Panc1 (cell line): ENCODE measurements at places on chromosomes 7 and 10.

DNA sequence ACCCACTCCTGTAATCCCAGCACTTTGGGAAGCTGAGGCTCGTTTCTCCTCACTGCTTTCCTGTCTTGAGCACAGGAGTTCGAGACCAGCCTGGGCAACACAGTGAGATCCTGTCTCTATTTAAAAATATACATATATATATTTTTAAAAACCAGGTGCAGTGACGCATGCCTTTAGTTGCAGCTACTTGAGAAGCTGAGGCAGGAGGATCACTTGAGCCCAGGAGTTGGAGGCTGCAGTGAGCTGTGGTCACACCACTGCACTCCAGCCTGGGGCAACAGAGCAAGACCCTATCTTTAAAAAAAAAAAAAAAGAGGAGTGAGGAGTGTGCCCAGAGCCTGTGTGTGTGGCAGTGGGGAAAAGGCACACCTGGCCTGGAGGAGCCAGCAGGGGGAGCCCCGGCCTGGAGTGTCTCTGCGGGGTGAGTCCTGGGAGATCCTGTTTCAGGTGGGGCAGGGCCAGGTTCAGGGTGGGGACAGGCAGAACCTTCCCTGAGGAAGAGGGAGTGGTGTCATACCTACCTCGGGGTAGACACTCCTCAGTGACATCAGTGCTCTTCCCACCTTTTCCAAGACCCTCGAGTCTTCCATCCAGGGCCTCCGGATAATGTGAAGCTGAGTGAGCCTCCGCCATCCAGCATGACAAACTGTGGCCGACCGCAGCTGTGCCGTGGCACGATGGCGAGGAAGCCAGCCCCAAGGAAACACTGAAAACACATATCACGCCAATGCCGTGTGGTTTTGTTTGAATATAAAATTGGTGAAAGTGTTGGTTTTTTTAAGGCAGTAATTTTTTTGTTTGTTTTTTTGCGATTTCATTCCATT lies 9.0 kb upstream of the ARPC1B start:
- no peak for DNase-seq

GRCh38 chr7:104123786-104124185 lies 84.0 kb downstream of the ORC5 start:
- DNase-seq, result no peak

GRCh38 chr10:110524179-110524858 lies 26.6 kb downstream of the DUSP5 start:
- DNase-seq, result no peak

DNA sequence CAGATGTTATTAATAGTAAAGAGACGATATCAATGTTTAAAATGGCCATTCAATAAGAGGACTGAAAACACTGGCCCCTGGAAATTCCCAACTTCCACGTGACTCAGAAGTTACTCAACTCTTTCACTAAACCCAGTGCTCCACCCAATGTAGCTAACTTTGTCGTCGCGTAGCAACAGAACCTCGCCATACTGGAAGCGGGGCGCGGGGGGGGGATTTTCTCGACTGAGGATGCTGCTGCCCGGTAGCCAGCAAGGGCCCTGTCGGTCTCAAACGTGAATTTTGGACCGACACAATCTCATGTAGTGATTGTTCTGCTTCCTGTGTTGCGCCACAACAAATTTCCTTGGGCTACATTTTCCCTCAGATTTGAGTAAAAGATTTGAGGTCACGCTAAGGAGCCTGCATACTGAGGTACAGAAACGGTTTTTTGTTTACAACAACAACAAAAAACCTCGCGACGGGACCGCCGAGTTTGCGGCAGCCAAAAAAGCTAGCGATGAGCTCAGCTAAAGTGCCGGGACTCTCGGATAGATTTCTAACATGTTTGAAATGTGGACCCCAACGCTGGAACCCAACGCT lies 977 bp upstream of the SFR1 start:
- peak; percentile 81 for DNase-seq

GRCh38 chr10:73956476-73957359 lies 41.2 kb upstream of the VCL start:
- DNase-seq, result no peak

GRCh38 chr7:111927353-111928019 lies 278.7 kb downstream of the DOCK4 start:
- DNase-seq, result no peak

DNA sequence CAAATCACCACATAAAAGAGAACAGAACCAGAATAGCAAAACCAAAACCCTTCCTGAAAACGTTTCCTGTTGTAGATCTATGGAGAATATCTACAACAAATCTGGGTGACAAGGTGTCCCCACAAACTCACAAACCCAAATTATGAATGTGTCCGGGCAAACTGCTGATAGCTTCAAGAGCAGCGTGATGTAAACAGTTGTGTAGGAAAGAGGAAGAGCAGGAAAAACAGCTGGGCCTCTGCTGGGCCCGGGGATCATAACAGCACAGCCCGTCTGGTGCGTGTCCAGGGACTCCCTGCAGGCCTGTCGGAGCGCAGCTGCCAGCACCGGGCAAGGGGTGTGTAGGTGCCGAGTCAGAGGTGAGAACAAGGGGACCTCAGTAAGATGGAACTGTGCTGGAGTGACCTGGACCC lies 53.7 kb downstream of the KCNH2 start:
- DNase-seq, result no peak

DNA sequence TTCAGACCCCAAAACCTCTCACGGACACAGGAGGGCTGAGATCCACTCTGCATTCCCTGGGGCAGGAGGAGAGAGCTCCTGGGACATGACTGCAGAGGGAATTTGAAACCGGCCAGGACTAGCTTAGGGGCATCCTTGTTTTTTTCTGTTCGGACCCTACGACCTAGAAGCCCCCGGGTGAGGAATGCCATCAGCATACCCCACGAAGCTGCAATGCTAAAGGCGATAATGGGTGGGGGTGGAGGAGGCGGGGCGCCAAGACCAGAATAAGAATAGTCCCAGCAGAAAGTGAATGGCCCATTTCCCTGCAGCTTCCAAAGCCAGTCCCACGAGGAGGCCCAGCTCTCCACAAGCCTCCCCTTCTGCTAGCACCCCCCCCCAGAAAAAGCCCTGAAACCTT lies 4.0 kb downstream of the PDGFA start:
- no peak for DNase-seq

DNA sequence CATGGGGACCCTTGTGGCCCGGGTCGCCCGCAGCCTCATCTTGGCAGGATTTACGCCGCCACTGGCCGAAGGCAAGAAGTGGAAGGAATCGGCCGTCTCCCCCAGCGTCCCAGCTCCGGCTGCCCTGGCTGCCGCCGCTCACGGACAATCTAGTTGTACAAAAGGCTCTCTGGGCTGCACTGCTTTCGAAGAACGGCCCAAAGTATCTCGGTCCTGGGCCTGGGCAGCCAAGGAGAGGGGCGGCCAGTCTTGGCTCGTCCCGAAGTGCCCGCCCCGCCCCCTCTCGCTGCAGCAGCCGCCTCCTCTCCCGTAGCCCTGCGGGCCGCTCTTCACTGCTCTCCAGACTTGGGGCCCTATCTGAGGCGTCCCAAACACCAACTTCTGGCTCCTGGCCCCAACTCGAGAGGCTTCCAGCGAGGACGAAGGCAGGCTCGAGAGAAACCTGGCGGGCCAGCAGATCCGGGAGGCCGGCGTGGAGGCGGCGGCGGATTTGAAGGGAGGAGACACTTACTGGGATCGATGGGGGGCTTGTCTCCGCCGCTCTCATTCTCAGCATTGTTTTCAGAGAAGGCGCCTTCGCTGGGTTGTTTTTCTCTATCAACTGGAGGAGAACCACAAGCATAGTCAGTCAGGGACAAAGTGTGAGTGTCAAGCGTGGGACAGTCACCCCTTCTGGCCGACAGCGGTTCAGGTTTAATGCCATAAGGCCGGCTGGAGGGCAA lies 809 bp downstream of the HOXA9 start:
- no peak for DNase-seq

GRCh38 chr7:142053988-142054387 lies 57.5 kb upstream of the MGAM2 start:
- no peak for DNase-seq

- no peak for DNase-seq
Observed at GRCh38 chr10:97180986-97181385, 4.8 kb downstream of the SLIT1 start.

DNA sequence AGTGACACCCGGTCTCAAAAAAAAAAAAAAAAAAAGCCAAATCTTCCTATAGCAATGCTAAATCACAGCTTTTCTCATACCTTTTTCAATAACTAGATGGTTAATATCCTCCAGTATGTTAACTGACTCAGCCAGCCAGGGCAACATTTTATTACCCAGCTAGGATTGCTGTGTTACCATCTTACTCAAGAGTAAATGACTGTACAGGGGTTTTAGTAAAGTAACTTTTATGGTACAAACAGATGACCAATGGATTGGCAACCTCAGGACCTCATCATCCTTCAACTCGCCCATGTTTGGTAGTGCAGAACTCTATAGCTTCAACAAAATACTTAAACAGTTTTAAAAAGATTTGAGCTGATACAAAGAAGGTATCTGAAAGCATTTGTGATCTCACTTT lies 59.5 kb downstream of the HBP1 start:
- DNase-seq, result no peak

GRCh38 chr7:95198863-95199262 lies 125.5 kb downstream of the PON1 start:
- DNase-seq, result no peak

DNA sequence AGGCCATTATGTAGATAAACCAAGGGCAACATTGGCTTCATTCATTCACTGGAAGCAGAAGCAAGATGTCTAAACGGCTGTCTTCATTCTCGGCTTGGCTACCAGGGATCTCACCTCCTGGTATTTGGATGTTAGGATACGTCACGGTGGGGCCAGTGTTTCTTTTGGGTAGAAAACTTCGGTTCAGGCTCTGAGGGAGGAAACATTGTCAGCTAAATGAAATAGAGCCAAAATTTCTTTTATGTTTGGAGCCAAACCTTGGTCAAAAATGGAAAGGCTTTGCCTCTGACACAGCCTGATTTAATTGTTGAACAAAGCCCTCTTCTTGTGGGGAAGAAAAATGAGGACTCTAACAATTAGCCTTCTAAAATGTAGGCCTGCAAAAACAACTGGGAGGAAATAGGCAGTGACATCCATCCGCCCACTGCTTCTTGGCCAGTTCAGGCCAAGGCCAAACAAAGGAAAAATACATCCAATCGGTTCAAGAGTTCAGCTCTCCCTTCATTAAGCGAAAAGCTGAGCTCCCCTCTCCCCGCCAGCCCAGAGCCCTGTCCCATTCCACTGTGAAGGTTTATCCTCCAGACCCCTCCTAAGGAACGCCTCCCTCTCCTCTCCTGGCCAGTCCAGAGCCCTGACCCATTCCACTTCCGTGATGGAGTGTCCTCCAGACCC lies 44.4 kb downstream of the PFKFB3 start:
- no peak for DNase-seq

GRCh38 chr7:3133811-3134385 lies 90.2 kb upstream of the CARD11 start:
- no peak for DNase-seq

GRCh38 chr7:93120592-93121549 lies 3.1 kb upstream of the SAMD9 start:
- DNase-seq, result no peak

GRCh38 chr7:152571068-152571467 lies 104.9 kb downstream of the XRCC2 start:
- no peak for DNase-seq

DNA sequence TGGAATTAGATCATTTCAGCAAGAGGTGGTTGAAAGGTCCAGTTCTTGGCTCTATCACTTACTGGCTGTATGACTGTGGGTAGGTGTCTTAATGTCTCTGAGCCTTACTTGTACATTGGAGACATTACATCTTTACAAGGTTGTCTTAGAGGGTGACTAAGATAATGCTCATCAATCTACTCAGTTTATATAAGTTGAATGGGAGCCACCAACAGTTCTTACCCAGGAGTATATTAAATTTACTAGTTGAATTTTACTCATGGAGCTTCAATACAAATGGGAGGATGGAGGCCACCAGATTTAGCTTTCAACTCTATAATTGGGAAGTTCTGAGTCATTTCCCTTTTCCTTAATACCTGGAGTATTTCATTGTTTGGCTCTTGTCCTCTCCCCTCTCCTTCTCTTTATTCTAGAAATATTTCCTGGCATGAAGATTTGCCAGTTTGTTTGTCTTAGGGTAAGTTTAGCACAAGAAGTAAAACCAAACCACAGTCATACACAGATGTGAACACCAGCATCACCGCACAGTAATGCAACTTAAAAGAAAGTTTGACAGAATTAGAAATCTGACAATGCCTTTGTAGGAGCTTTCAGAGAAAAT lies 222.8 kb downstream of the LRMDA start:
- DNase-seq, result no peak

DNA sequence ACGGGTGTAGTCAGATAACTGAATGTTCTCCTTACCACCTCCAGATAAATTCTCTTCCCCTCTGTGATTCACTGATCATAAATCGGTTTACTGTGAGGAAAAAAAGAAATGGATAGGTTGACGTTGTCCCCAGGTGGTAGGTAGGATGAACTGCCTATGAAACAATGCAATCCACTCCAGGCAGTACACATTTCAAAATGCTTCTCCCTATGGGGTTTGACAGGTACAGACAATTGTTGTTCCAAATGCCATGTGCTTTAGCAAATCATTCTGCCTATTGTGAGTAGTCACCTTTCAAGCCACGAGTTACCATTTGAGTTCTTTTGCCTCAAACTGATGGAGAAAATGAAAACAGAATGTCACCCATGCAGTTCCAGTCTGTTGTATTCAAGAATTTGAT lies 21.8 kb downstream of the VIM start:
- DNase-seq, result no peak

DNA sequence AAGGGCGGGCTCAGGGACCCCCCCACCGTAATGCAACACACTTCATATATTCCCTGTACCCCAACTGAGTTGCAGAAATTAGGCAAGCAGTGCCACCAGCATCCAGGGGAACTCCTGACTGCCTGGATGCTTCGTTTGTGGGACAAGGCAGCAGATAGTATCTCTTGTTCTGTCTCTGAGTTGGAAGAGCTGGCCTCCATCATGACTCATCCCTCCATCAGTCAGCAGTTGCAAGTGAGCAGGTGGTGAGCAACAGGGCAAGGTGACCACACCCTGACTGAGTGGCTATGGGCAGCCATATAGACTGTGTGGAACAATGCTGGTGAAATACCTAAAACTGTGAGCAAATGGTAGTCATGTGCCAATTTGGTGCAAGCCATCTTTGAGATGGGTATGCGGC lies 22.8 kb upstream of the ADAMTS14 start:
- DNase-seq, result peak; percentile 42

- no peak for DNase-seq
Observed at GRCh38 chr10:88090568-88091214, 227.3 kb downstream of the PTEN start.

DNA sequence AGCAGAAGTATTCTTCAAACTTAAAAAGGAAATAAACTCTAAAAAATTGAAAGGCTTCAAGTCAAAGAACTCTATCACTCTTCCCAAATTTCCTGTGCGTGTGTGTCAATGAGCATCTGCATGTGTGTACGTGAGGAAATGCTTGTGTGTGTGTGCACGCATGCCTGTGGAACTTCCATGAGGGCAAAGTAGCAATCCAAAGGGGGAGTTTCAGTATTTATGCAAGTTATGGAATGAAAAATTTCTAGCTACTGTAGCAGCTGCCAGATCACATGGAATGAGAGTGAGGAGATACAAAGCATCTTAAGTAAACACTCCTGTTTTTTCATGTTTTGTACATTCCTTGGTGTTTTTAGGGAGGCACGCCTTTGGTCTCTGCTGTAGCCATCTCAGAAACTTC lies 152.6 kb downstream of the RAPGEF5 start:
- DNase-seq, result no peak

- DNase-seq, result no peak
Observed at GRCh38 chr7:93823621-93824020, 66.9 kb downstream of the TFPI2 start.
